ENCODE measurements at places on chromosomes 2 and 18.

- no peak for DNase-seq
Observed at GRCh38 chr2:41941831-41942230, 106.0 kb upstream of the PKDCC start.

GRCh38 chr18:10120622-10121021 lies 206.8 kb downstream of the VAPA start:
- no peak for DNase-seq

- no peak for DNase-seq
Observed at GRCh38 chr2:238865015-238865719, 17.3 kb downstream of the TWIST2 start.

DNA sequence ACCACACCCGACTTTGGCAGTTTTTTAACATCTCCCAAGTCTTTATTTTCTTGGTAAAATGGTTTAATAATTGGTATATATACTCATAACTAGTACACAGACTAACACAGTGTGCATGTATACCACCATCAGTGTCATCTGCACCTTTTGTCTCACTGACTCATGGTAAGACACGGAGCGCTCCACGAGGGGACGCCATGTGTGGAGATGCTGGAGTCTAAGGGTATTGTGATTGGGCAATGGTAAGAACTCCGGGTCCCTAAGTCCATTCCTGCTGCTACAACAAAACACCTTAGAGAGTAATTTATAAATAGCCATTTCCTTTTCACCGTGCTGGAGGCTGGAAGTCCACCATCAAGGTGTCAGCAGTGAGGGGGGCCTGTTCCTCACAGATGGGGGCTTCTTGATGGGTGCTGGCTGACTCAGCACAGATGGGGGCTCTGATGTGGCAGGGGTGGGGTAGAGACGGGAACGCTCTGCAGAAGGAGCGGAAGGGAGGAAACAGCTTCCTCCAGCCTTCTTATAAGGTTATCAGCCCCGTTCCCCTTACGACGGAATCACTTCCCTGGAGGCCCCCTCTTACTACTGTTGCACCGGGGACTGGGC lies 42.0 kb upstream of the EDAR start:
- no peak for DNase-seq

DNA sequence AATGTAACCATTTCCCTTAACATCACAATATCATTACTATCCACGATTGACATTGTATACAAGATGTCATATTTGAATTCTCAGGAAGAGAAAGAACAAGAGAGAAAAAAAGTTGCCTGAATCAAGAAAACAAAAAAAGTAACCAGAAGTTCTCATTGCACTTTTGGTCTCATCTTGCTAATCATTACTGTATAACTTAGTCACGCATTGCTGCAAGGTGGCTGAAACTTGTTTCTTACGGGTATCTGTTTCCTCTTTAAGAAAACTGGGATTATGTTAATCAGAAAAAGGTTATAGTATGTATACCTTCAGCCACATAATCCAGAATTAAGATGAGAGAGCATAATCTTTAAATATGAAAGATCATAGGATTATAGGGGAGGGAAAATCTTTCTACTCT lies 639.7 kb upstream of the SYT4 start:
- no peak for DNase-seq

- DNase-seq = no peak
Observed at GRCh38 chr2:60483401-60483800, 70.1 kb downstream of the BCL11A start.

GRCh38 chr2:71821856-71822255 lies 325.8 kb downstream of the CYP26B1 start:
- DNase-seq = no peak

DNA sequence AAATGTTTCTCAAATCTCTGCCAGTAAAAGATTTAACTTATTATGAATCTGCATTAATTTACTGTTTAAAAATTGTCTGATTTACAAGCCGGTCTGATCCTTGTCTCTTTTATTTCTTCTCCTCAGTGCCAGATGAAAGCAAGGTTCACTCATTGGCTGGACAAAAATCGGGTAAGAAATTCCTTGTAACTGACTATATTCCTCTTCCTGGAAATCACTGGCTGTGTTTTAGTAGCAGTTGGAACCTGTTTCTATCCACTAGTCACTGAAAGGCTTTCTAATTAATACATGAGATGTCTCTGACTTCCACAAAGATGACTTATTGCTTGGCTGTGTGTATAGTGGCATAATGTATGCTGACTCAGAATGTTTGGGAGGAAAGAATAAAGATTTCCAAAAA lies 436.6 kb upstream of the NRP2 start:
- no peak for DNase-seq
